A549 treated with RU486 at 1 μM for 4 hours (cell line): ENCODE measurements at places on chromosomes 3 and 15. TPM values are rescaled to one million over a fixed set of nuclear protein-coding genes. Genes with fewer than 3 reads are reported as not detected.

ZDHHC19 gene
- 0.15 TPM in 1 of 5 replicates, not detected in the others for total RNA-seq

CCK gene
- total RNA-seq: 0.94 to 1.8 TPM (median 1.8 TPM) in 5 replicates

CCDC54 gene
- not detected in 5 replicates for total RNA-seq

NEDD4 gene
- total RNA-seq: 25.3 to 53.6 TPM (median 41.4 TPM) in 5 replicates

FILIP1L gene
- total RNA-seq: 0.10 to 0.24 TPM (median 0.19 TPM) in 5 replicates

CEMIP gene
- 1.6 to 2.2 TPM (median 2.0 TPM) in 5 replicates for total RNA-seq

CPA3 gene
- not detected in 5 replicates for total RNA-seq

SMCO1 gene
- not detected in 5 replicates for total RNA-seq

DNASE1L3 gene
- total RNA-seq: 0.20 TPM in 1 of 5 replicates, not detected in the others

GUCA1C gene
- not detected in 5 replicates for total RNA-seq

LMLN gene
- 1.8 to 2.7 TPM (median 2.2 TPM) in 5 replicates for total RNA-seq

CGNL1 gene
- total RNA-seq: 1.4 to 1.6 TPM (median 1.5 TPM) in 5 replicates

CCDC80 gene
- 36.9 to 74.9 TPM (median 55.3 TPM) in 5 replicates for total RNA-seq

CELF6 gene
- 0.08 to 0.15 TPM (median 0.11 TPM) in 5 replicates for total RNA-seq

CLEC3B gene
- total RNA-seq: 0.25 TPM in 1 of 5 replicates, not detected in the others

PIK3R4 gene
- total RNA-seq: 15.4 to 22.0 TPM (median 18.6 TPM) in 5 replicates

NKIRAS1 gene
- total RNA-seq: 7.5 to 9.4 TPM (median 8.1 TPM) in 5 replicates

ACOX2 gene
- 6.4 to 11.1 TPM (median 9.6 TPM) in 5 replicates for total RNA-seq

FLNB gene
- 280 to 309 TPM (median 292 TPM) in 5 replicates for total RNA-seq

LRRC28 gene
- 13.1 to 16.9 TPM (median 14.8 TPM) in 5 replicates for total RNA-seq

STX19 gene
- total RNA-seq: not detected in 5 replicates

CA12 gene
- total RNA-seq: 147 to 174 TPM (median 164 TPM) in 5 replicates

KIF9 gene
- total RNA-seq: 19.2 to 22.9 TPM (median 22.4 TPM) in 5 replicates

PRSS50 gene
- total RNA-seq: not detected in 5 replicates

GNB5 gene
- 40.6 to 54.6 TPM (median 50.9 TPM) in 5 replicates for total RNA-seq

ABHD17C gene
- total RNA-seq: 34.9 to 46.6 TPM (median 41.1 TPM) in 5 replicates

PLCB2 gene
- total RNA-seq: 0.68 to 1.4 TPM (median 0.82 TPM) in 5 replicates

FAM131A gene
- total RNA-seq: 7.5 to 11.3 TPM (median 10.3 TPM) in 5 replicates

DNAH12 gene
- 0.02 to 0.13 TPM (median 0.04 TPM) in 3 of 5 replicates, not detected in the others for total RNA-seq

GOLGA8S gene
- total RNA-seq: 0.09 to 0.16 TPM (median 0.14 TPM) in 5 replicates

LSMEM2 gene
- 0.13 TPM in 1 of 5 replicates, not detected in the others for total RNA-seq

SAMMSON gene
- not detected in 5 replicates for total RNA-seq

FBLN2 gene
- 1.6 to 3.4 TPM (median 2.5 TPM) in 5 replicates for total RNA-seq

CHCHD6 gene
- 17.5 to 20.1 TPM (median 18.9 TPM) in 5 replicates for total RNA-seq

PRTG gene
- 9.6 to 12.6 TPM (median 11.1 TPM) in 5 replicates for total RNA-seq

LRRC49 gene
- total RNA-seq: 3.5 to 5.3 TPM (median 4.8 TPM) in 5 replicates
